Neural progenitor cell (in vitro differentiated cells): ENCODE measurements at places on chromosomes 4 and X. TPM values are rescaled to one million over a fixed set of nuclear protein-coding genes. Genes with fewer than 3 reads are reported as not detected.

Gene XKRX
- 1.4 and 1.5 TPM in 2 replicates for total RNA-seq

Gene DDX53
- not detected in 2 replicates for total RNA-seq

Gene PDCL2
- not detected in 2 replicates for total RNA-seq

Gene RFC1
- total RNA-seq, result 67.0 and 123 TPM in 2 replicates
